ENCODE measurements at places on chromosomes 1 and 21. TPM values are rescaled to one million over a fixed set of nuclear protein-coding genes. Genes with fewer than 3 reads are reported as not detected.

GJA9 gene
- total RNA-seq, result not detected

S100A8 gene
- not detected for total RNA-seq

- no peak overlapping the region for H3K27ac ChIP-seq
- no peak for DNase-seq
- H3K36me3 ChIP-seq, result peaks cover 26% of the 10 kb centered on the region
Measured at GRCh38 chr1:32316903-32317277, 19.1 kb downstream of the MARCKSL1 start.

- 0 out of 2 replicates have a peak, but pooled peaks cover 3% of the 10 kb centered on the region for H3K27me3 ChIP-seq
- H3K36me3 ChIP-seq, result no peaks in the 10 kb centered on the region
- no peaks in the 10 kb centered on the region for H3K4me1 ChIP-seq
- H3K27ac ChIP-seq, result no peak overlapping the region
- H3K4me3 ChIP-seq, result no peak overlapping the region
- no peak for DNase-seq
Measured at GRCh38 chr1:37012226-37012625, 22.1 kb downstream of the GRIK3 start.

- no peak for DNase-seq
- H3K27me3 ChIP-seq, result no peaks in the 10 kb centered on the region
- H3K36me3 ChIP-seq, result no peaks in the 10 kb centered on the region
Measured at GRCh38 chr1:30817077-30817438, 59.5 kb upstream of the LAPTM5 start.

DNA sequence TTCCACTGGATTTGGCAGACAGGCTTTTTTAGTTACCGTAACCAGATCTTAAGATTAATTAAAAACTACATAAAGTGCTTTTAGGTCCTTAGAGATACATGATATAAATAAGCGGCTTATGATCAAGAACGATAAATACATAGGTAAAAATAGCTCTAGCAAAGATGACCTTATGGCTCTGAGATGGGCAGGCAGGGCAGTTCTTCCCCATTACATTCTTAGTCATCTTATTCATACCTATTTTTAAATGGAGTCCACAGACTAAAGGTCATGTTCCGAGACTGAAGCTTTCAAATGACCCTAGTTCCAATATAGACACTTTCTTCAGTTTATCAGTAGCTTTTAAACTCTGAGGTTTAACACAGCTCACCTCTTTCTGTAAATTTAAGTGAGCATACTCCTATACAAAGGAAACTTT is 4.3 kb downstream of the MCL1 start:
- H3K4me1 ChIP-seq, result peaks cover 6% of the 10 kb centered on the region
- H3K27ac ChIP-seq, result no peak overlapping the region
- no peak for DNase-seq
- no peak overlapping the region for H3K4me3 ChIP-seq
- H3K27me3 ChIP-seq, result no peaks in the 10 kb centered on the region
- peaks cover 65% of the 10 kb centered on the region for H3K36me3 ChIP-seq

DNA sequence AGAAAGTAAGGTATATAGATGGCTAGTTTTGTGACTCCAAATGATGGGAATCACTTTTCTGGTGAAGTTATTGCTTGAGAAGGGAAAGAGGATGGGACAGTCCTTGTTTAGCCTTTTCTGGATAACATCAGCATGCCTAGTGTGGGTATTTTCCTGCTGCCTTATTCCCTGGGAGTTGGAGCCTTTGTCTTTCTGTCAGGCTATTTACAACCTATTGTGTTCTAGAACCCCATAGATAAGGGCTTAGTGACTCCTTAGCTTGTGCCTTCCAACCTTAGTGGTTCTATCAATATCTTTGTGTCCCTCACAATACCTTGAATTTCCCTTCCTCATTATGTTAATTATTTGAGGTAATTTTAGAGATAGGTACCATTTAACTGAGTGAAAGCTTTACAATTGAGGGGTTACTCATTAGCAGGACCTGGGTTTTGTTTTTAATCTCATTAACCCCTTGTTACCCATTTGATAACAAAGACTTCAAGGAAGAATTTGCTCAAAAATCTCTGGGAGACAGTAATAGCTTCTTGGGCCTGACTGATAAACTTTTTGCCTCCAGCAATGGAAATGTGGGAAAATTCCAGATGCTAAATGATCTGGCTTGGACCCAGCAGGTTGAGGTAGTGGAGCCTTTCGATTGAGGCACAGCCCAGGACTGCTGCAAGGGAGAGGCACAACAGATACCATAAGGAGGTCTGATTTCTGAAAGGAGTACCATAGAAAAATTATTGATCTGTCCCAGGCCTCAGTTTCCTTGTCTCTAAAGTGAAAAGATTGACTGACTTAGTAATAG is 49.0 kb downstream of the CACHD1 start:
- H3K27ac ChIP-seq, result no peak overlapping the region
- H3K36me3 ChIP-seq, result no peaks in the 10 kb centered on the region
- no peak overlapping the region for H3K4me3 ChIP-seq
- no peak for DNase-seq
- no peaks in the 10 kb centered on the region for H3K27me3 ChIP-seq

DNA sequence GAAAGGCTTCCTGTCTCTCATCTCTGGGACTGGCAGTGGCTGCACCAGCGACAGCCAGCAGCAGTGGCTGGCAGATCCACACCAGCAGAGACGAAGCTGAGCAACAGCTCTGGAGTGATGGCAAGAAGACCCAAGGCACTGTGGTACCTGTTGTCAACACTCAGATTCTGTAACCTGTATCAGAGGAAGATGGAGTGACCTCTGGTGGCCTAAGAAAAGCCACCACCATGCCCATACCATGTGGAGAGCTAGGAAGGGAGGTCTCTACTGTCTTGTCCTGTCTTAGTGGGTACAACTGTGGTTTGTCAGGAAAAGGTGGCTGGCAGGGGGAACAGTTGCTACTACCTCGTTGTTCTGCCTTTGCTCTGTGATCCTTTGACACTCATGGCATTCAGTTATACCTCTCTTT is 22.5 kb upstream of the RHBDL2 start:
- H3K27ac ChIP-seq, result no peak overlapping the region
- H3K4me3 ChIP-seq, result no peak overlapping the region
- no peaks in the 10 kb centered on the region for H3K27me3 ChIP-seq
- H3K36me3 ChIP-seq, result no peaks in the 10 kb centered on the region

DNA sequence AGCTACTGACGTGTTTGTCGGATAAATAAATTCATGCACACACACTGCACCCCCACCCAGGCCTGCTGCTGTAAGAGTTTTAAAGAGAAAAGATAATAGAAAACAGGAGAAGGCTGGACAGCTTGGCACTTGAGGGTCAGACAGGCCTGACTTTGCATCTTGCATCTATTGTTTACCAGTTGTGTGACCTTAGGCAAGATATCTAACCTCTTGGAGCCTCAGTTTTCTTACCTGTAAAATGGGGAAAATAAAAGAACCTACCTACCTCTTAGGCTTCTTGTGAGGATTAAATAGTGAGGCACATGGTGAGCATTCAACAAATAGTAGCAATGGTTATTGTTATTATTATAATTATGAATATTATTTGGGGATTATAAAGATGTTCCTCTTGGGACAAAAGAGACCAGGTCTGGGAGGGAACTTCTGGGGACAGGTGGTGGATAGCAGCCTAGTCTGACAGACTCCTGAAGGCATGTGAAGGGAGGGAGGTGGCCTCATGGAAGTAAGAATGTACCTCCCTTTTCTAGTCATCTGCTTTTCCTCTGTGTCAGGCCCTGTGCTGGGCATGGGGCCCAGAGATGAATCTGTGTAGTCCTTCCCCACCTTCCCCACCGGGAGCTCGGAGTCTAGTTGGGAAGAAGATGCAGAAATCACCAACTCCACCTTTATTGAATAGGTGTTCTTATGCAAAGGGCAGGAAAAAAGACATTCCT is 18.3 kb upstream of the EPB41 start:
- no peak for DNase-seq
- no peaks in the 10 kb centered on the region for H3K27me3 ChIP-seq
- no peak overlapping the region for H3K27ac ChIP-seq
- H3K4me1 ChIP-seq, result peaks cover 6% of the 10 kb centered on the region
- no peak overlapping the region for H3K4me3 ChIP-seq

GRCh38 chr1:223752721-223753515 is 40.6 kb downstream of the CAPN2 start:
- H3K27me3 ChIP-seq, result no peaks in the 10 kb centered on the region
- DNase-seq, result no peak
- no peak overlapping the region for H3K4me3 ChIP-seq

GRCh38 chr1:14282707-14283106 is 315.8 kb upstream of the KAZN start:
- H3K27ac ChIP-seq, result no peak overlapping the region
- DNase-seq, result no peak
- no peaks in the 10 kb centered on the region for H3K27me3 ChIP-seq
- no peak overlapping the region for H3K4me3 ChIP-seq

All from SJCRH30 (cell line).